Right renal pelvis (tissue), 4 donors: ENCODE measurements at places on chromosomes 6 and 20. TPM values are rescaled to one million over a fixed set of nuclear protein-coding genes. Genes with fewer than 3 reads are reported as not detected.

GRCh38 chr20:60921022-60921622 is 330.9 kb upstream of the CDH4 start:
- no peak for DNase-seq

- DNase-seq = no peak
These were observed 785 bp upstream of the THBD start for GRCh38 chr20:23050076-23050838.

DNA sequence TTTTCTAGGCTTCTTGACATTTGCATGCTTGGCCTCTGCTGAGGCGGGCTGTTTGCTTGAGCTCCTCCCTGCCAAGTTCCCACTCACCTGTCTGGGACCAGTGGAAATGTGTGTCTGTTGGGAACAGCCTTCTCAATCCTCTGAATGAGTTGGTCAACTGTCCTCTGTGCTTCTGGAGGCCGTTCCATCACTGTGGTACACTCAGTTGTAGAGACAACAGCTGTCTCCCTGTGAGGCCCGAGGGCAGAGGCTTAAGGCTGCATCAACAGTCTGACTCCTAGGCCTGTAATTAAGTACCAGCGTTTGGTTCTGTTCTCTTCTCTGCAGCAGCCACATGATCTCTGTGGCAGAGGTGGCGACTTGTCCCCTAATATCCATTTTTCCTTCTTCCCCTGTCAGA is 110.9 kb downstream of the CDC5L start:
- no peak for DNase-seq

DNA sequence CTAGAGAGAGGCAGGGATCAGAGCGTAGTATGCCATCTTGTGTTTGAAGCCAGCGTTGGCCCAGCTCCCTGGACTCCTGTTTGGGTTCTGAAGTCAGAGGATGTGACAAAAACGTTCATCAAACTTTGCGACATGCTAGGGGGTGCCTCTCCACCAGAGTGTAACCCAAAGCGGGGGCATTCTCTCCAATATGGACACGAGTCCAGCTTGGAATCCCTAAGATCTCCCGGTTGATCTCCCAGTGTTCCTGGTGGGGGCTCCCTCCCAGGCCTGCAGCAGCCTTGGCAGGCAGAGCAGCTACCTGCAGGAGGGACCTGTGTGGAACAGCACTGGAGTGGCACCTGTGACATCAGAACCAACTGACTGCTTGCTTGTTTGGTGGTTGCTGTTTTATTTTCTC is 218.8 kb upstream of the ECI2 start:
- no peak for DNase-seq

DNA sequence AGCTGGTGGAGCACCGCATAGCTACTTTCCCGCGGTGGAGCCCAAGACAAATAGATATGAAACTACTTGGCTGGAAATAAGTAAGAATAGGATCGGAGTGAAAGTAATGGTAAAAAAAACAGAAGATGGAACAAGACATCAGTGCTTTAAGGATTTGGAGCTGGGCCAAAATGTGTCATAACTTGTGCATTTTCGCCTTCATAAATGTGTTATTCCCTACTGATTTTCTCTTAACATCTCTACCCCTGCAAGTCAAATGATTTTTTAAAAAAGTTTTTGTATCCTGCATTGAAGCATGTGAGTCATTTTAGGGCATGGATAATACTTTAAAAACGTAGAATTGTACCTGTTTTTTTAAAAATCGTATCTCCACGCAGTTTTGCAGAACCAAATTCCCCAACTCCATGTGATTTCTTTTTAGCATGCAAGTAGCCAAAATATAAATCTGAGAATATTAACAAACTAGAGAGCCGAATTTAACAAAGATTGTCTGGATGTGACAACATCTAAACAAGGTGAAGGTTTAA is 882 bp upstream of the FAM184A start:
- no peak for DNase-seq

DNA sequence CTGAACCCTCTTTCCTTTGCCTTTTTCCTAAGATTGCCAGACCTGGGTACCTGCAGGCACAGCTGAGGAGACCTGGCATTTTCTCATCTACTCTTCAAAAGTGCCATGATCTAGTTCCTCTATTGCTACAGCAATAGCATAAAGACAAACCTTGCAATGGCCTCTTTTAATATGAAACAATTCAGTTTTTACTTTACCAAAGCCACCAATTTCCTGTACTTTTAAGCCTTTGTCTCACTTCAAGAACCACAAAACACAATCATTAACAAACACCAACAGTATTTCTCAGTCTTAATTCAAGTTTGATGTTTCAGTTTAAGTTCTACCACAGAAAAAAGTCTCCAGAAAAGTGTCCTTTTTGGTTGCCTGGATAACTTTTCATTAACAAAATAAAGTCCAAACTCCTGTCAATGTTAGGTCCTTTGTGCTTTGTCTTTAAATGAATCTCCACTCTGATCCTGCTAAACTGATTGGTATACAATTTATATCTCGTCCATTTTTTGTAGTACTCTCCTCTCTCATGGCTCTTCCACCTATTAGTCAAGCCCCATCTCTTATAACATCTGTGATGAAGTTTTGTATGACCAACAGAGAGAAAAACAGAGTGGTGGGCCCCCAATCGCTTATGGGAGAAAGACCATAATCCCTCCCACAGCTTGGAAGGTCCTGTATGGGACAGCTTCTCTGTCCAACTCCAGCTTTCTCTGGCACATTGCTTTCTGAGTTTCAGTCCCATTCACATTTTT is 50.5 kb upstream of the THEMIS start:
- no peak for DNase-seq

GRCh38 chr6:154920495-154921200 is 74.5 kb upstream of the TIAM2 start:
- DNase-seq = no peak

- DNase-seq = no peak
These were observed 66.9 kb downstream of the GMPR start for GRCh38 chr6:16305246-16305725.

DNA sequence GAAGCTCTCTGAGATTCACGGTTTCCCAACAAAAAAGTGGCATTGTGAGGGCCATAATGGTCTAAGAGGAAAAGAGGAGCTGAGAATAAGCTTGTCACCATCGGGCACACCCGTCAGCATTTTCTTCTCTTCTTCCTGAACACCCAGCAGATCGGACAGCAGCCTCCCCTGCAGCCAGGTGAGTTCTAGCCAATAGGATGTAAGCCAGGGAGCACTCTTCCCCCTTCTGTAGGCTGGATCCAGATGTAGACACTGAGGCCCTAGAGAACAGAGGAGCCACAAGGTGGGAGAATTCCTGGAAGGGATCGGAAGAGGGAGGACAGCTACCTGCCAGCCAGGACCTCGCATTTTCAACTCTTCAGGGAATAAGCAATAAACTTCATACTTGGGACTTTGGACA is 228.0 kb downstream of the SYNDIG1 start:
- DNase-seq = no peak

GRCh38 chr6:133368664-133369063 is 127.5 kb downstream of the EYA4 start:
- DNase-seq = no peak

DNA sequence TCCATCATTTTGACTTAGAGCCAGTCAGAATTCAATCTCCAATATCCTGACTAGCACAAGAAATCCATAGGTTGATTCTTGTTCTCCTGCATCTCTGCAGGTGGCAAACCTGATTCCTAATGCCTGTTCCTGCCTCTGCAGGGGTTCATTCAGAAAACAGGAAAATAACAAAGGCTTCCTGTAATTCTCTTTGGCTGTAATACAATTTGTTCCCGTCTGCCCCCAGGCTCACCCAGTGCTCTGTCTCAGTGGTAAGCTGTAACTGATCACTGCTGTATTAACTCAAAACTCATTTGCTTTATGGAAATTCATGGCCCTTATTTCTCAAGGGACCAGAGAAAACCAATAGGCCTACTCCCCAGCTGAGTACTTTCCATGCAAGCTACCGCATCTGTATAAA is 88.6 kb downstream of the OPRM1 start:
- DNase-seq = no peak

GRCh38 chr20:49635866-49636265 is 67.9 kb upstream of the PTGIS start:
- no peak for DNase-seq

DNA sequence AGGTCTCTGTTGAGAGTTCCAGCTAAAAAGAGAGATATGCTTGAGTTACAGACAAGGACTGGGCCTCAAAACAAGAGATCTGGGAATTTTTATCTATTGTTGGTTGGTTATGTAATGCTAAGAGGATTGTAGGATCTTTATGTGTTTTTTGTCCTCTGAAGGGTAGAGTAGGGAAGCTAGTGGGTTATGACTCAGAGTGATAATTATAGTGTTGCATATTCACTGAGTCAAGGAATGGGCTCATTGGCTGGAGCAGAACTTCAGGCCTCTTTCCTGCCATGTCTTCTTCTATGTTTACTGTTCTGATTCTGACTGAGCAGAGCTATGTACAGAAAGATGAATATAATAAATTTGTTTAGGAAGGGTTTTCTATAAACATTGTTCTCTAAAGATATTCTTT is 66.1 kb upstream of the NOX3 start:
- DNase-seq = no peak

- peak; percentile 20 for DNase-seq
These were observed 92.1 kb downstream of the POPDC3 start for GRCh38 chr6:105087571-105088211.

- DNase-seq = no peak
These were observed 81.3 kb downstream of the MOXD1 start for GRCh38 chr6:132320007-132320406.

DNA sequence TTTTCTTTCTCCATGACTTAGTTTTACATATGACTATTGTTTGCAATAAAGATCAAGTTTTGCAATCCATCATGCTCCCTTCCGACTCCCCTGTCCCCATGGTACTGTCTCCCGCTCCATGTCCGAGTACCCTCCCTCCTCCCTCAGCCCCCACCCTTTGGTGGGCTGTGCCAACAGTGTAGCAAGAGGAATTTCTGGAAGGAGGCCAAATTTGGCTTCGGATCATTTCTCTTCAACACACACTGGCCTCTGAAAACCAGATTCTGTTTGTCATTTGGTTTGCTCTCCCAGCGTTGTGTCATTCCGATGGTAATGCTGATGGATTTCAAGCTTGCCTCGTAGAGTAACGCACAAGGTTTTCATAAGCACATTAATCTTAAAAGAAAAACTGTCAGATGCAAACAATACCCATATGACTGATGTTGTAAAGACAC is 22.9 kb upstream of the PAX1 start:
- peak; percentile 69 for DNase-seq

DNA sequence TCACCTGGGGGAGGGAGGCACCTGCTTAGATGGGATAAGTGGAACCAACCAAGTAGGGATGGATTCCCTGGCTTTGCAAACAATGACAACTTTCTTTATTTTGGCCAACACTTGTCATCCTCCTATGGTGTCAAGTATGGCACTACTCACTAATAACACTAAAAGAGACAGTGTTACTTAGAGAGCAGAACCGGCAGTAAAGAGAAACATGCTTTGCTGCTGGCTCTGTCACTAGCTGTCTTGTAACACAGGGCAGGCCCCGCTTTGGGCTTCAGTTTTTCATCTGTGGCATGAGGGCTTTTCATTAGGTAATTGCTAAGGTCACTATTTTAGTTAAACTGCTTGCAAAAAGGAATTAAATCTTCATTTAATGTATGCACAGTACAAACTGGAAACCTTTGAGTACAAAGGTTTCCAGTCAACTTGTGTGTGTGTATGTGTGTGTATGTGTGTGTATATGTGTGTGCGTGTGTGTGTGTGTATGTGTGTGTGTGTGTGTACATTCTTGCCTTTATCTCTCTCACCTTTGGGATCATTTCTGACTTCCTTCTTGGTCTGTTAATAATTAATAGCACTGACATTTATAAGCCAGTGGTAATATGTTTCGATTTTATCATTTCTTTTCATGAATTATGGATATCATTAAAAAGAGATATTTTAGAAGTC is 64.7 kb downstream of the BTBD3 start:
- DNase-seq = no peak

Gene ALDH5A1
- 32.8 TPM for polyA plus RNA-seq

Gene HCRTR2
- polyA plus RNA-seq = 0.18 TPM

Gene TINAG
- polyA plus RNA-seq = 38.7 TPM

Gene HUS1B
- 0.22 TPM for polyA plus RNA-seq

Gene GSS
- polyA plus RNA-seq = 60.1 TPM

Gene COL11A2
- polyA plus RNA-seq = 4.7 TPM
